ENCODE measurements at places on chromosomes 5 and 9.

GRCh38 chr9:31683116-31683515, 701.3 kb upstream of the ACO1 start:
- DNase-seq, result no peak

GRCh38 chr5:1919209-1919566, 36.5 kb upstream of the IRX4 start:
- no peak for DNase-seq

- DNase-seq, result no peak
Observed at GRCh38 chr5:172529896-172530295, 75.6 kb upstream of the SH3PXD2B start.

- DNase-seq, result no peak
Observed at GRCh38 chr5:97338729-97339128, 155.7 kb upstream of the RIOK2 start.

- no peak for DNase-seq
Observed at GRCh38 chr5:40034441-40034840, 609.7 kb upstream of the DAB2 start.

- DNase-seq, result no peak
Observed at GRCh38 chr9:129183495-129184218, 5.6 kb upstream of the IER5L start.

DNA sequence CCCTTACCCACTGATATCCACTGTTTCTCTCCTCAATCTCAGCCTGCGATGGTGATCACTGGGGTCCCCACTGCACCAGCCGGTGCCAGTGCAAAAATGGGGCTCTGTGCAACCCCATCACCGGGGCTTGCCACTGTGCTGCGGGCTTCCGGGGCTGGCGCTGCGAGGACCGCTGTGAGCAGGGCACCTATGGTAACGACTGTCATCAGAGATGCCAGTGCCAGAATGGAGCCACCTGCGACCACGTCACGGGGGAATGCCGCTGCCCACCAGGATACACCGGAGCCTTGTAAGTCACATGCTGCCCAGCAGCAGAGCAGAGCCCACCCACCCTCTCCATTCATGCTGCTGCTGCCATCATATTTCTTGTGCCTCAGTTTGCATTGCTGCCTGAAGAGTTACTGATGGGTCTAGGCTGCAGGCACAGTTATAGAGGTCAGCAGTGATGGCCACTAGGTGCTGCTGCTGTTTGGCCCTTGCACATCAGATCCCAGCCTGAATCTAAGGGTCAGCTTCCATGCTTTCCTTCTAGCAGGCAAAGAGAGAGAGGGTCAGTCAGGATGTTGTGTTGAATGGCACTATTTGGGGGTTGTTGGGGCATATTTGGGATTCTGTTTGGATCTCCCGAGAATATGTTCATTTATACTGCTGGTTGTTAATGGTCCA, 106.0 kb downstream of the MEGF10 start:
- no peak for DNase-seq

DNA sequence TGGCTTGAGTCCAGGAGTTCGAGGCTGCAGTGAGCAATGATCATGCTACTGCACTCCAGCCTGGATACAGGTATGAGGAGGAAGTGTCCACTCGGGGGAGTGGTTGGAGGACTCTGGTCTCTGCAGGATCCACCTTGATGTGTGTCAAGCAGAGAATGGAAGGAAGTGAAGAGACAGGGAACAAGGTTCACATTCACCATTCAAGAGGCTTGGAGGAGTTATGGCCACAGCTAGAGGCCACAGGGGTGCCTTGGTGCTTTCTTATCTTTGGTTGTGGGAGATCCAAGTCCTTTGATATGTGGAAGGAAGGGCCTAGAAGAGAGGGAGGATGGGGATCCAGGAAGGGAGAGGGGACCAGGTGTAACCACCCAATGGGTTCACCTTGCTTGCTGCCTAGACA, 5.4 kb upstream of the CERCAM start:
- DNase-seq, result no peak

- no peak for DNase-seq
Observed at GRCh38 chr5:54829102-54829501, 156.3 kb downstream of the ESM1 start.

- DNase-seq, result no peak
Observed at GRCh38 chr5:53035868-53036381, 46.8 kb downstream of the ITGA2 start.

DNA sequence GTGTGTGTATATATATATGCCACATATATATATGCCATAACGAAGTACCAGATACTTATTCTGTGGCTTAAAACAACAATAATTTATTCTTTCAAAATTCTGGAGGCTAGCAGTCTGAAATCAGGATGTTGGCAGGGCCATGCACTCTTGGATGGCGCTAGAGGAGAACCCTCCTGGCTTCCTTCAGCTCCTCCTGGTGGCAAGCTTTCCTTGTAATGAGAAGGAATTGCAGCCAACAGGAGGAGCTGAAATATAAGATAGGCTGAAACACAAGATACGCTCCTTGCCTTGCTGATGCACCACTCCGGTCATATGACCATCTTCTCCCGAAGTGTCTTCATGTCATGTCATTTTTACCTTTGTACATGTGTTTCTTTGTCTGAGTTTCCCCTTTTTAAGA, 368.1 kb upstream of the CTNND2 start:
- no peak for DNase-seq

DNA sequence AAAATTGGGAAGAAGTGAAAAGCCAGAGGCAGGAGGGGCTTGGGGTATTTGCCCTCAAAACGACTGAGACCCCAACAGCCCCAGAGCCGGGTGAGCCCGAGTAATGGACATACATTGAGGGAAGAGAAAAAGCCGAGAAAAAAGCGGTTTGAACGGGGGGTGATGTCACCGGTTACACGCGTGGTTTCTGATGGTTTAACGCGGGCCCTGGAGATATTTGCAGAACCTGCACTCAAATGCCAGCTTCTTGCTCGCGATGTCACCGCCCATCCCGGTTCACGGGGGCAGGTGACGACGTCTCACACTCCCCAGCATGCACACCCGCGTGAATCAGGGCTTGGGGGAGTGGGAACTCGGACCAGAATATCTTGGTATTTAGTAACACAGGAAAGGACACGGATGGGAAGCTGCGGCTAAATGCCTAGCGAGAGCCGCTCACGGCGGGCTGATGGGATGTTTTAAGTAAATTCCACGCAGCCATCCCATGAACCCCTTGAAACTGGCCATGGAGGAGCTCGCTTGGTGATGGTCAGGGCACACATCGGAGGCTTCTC, 102.0 kb upstream of the RAPGEF1 start:
- no peak for DNase-seq

DNA sequence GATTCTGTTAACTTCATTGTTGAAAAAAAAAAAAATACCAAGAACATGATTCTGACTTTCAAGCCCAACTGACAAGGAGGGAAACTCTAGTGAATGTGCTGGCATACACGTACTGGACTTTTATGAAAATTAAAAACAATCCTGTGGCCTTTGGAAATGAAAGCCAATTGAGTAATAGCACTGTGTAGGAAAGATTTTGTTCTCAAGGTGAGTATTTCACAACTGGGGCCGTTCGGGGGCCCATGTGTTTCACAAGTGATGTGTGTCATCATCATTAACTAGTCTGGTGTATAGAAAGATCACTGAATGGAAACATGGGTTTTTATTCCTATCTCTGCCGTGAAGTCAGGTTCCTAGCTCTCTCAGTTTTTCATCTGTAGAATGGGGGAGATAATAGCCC, 605.0 kb upstream of the CLINT1 start:
- no peak for DNase-seq

Data from stimulated activated CD8-positive, alpha-beta memory T cell treated with anti-CD3 and anti-CD28 coated beads, Interleukin-4, amount 100 ng/mL, for 1 hour (primary cell).